Forelimb muscle (tissue), 1 donor: ENCODE measurements at places on chromosomes 7 and 10. TPM values are rescaled to one million over a fixed set of nuclear protein-coding genes. Genes with fewer than 3 reads are reported as not detected.

Gene TDRD1
- 0.13 TPM for polyA plus RNA-seq

- no peak for DNase-seq
Measured at GRCh38 chr7:37698276-37698675, 14.7 kb downstream of the GPR141 start.

DNA sequence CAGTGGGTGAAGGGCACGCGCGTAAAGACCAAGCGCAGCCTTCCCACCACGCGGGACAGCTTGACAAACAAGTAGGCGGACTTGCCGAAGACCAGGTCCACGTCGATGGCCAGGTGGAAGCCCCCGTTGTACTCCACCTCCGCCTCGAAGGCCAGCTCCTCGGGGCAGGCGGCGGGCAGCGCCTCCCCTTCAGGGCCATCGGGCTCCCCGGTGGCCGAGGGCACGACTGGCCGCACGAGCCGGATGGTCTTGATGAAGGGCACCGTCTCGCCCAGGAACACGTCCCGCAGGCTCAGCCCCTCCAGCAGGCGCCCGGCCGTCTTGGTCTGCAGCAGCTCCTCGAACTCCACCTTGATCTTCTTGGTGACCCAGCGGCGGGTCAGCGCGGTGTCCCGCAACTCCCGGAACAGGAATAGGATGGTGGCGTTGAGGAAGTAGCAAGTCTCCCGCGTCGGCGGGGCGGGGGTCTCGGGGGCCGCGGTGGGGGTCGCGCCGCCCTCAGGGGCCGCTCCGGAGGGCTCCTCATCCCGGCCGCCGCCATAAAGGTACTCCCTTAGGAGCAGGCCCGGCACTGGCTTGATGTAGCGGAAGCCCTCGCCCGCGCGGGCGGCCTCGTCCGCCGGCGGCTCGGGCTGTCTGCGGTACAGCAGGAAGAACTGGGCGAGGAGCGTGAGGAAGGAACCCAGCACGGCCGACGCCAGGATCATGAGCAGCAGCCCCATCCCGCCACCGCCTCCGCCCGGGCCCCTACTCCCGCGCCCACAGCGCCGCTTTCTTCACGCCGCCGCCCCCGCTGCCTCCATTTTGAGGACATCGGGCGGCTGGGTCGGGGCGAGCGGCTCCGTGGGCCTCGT, 507 bp downstream of the PDZD8 start:
- DNase-seq = no peak

DNA sequence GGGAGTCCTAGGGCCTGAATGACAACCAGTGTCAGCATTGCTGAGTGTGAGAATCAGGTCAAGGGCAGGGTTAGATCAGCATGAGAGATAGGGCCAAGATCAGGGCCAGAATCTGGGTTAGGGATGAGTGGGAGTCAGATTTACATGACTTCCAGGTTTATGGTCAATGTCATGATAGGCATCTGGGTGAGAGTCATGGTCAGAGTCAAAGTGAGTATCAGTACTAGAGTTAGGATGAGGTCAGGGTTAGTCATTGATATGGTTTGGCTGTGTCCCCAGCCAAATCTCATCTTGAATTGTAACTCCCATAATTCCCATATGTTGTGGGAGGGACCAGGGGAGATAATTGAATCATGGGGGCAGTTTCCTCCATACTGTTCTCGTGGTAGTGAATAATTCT, 12.3 kb downstream of the MRPS24 start:
- no peak for DNase-seq

- no peak for DNase-seq
Measured at GRCh38 chr10:62960416-62960815, 144.2 kb upstream of the EGR2 start.

DNA sequence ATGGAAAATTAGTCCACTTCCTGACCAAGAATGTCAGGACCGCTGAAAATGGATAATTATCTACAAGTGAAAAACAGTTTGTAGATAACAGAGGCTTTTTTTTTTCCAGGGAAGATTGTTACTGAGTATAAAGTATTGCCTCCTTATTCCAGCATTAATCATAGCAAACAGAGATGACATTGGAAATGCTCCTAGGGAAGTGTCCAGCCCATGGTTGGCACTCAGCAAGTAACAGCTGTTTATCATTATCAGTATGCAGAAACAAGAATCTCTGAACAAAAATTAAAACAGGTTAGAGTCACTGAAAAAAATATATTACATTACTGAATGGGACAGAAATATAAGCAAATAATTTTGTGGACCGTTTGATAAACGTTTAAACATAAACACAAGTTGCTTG, 14.6 kb downstream of the FGL2 start:
- no peak for DNase-seq

Gene EBLN1
- polyA plus RNA-seq = not detected

DNA sequence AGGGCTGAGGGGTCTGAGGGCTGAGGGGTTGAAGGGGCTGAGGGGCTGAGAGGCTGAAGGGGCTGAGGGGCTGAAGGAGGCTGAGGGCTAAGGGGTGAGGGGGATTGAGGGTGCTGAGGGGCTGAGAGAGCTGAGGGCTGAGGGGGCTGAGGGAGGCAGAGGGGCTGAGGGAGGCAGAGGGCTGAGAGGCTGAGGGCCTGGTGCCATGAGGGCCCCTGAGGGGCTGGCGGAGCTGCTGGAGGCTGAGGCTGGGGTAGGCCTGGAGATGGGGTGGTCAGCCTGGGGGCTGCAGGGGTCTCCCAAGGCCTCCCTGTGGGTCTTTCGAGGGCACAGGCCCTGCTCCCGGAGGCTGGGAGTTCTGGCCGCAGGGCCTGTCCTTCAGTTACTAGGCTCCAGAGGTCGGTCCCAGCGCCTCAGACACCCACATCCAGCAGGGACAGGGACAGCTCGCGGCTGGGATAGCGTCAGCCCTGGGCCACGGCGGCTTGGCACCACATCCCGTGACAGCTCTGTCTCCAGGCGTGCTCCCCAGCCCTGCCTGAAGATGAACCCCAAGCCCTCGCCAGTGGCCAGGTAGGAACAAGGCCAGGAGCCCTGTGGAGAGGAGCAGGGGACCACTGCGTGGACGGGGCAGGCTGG, 16.9 kb downstream of the MYO1G start:
- DNase-seq = no peak

DNA sequence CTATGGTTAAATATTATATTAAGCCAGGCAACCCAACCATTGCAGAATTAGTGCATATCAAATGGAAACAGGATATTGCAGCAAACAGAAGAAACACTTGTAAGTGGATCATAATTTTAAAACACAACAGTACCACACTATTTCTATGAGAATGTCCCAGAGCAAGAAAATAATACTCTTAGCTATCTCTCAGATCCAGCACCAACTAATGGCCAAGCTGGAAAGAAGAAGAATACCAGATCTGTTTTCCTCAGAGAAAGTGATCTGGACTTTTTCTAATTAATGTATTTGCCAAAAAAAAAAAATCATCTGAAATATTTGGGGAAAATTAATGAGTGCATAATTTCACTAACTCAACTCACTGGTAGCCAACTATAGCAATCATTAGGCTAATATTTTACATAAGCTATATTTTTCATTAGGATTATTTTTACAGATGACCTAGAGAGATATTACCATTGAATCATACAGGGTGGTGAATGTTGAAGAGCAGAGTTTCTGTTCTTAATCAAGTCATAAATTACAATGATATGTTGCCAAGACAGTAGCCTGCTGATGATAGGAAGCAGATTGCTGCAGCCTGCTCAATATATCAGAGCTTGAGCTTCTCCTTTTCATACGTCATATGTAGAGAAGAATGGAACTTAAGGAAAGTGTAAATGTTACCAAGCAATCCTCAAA, 995.4 kb upstream of the LRRN3 start:
- no peak for DNase-seq
